ENCODE measurements at places on chromosomes 5 and 9.

GRCh38 chr5:109611505-109611904 is 78.2 kb upstream of the MAN2A1 start:
- no peak for DNase-seq

DNA sequence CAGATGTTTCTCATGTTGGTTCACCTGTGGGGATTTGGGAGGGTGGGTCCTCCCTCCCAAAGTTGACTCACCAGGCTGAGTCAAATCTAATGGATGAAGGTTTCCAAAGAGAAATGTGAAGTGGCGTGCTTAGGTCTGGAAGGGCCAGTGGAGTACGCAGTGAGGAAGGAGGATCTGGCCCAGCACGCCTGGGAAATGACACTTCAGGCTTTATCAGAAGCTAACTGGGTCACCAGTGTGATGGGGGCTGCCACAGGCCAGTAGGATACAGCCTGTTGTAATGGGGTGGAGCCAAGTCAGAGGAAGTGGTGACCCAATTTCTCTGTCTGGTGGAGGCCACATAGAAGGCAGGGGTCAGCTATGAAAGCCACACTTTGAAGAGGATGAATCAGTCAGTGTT is 18.0 kb downstream of the POLR1E start:
- peak; percentile 14 for DNase-seq

DNA sequence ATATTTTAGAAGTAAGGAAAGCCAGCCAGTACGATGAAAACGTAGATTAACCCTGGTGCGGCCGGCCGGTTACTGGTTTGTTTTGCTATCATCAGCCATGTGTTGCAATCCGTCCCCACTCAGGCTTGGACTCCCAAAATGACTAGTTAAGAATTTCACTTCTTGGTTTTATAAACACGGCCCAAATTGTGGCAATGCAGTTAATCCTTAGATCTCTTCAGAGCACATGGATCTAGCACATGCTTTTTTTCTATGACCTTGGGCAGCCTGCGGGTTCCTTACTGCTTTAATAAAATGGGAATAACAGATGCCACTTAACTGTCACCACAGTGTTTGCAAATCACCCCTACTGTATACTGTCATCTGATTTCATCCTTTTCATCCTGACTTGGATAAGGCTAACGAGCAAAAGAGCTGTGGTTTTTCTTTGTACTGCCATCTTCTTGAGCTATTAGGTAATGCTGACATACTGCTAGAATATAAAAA is 1.5 kb downstream of the NDFIP1 start:
- DNase-seq, result no peak

GRCh38 chr5:138544181-138545134 is 1.4 kb upstream of the ETF1 start:
- no peak for DNase-seq

DNA sequence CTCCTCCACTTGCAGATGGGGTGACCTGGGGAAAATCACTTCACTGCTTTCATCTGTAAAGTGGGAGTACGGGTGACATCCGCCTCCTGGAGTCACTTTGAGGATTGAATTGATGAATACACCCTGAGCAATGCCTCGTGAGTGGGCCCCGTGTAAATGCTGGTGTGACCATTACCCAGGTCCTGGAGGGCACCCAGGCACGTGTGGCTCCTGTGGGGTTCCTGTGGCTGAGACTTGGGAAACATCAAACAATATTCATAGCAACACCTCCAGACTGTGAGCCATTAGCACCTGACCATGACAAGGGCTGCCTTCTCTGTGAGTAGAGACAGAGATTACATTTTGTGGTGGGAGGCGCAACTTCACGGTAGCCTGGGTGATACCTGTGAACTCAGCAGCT is 11.4 kb downstream of the MRPL36 start:
- DNase-seq, result no peak

- DNase-seq, result no peak
Measured at GRCh38 chr9:116064970-116065369, 88.6 kb upstream of the PAPPA start.

GRCh38 chr5:68196876-68197275 is 18.7 kb upstream of the PIK3R1 start:
- DNase-seq, result no peak
